ENCODE measurements at places on chromosomes 13 and 19.

DNA sequence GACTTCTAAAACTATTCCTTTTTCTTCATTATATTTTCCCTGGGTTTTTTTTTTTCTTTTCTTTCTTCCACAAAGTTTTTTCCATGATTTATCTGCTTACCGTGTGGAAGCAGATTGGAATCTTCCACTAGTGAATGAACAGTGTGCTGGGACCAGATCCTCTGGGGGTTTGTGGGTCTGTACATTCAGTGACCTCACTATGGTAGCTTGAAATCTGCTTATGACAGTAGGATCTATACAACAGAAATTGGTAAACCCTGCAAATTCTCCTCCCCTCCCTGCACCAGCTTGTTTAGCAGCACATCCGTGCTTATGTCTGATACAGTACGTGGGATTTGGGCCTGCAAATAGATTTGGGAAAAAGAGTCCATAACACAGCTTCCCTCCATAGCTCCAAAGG is 26.0 kb upstream of the MAB21L1 start:
- no peak for DNase-seq

- DNase-seq, result no peak
These were observed 135.6 kb downstream of the PAN3 start for GRCh38 chr13:28273919-28274318.

GRCh38 chr13:50909605-50910484 is at the start of gene RNASEH2B:
TSS of gene RNASEH2B (plus strand) at chr13:50909791. CDS start at chr13:50910077, 286 bp downstream.
- peak; percentile 71 for DNase-seq

DNA sequence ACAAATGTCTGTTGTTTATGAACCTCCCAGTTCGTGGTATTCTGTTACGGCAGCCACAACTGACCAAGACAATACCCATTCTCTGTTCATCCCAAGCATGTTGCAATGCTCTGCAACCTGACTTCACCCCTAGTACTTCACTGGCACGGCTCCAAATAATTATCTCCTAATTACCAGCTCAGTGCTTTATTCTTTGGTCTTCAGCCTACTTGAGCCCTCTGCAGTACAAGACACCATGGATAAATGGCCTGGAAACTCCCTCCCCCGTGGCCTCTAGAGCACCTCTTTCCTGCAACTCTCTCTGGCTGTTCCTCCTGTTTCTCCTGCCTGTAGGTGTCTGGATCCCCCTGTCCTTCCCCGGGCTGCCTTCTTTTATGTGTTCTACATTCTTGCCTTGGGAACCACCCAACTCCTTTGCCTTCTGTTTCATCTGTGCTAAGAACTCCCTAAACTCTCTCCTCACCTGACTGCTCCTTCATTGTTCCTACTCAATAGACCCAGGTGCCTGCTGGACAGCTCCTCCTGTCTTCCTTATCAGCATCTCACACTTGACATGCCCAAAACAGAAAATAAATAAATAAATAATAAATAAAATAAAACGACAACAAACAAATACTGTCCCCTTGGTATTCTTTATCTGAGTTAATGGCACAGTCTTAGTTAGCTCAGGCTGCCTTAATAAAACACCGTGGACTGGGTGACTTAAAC is 200.4 kb upstream of the IPO5 start:
- no peak for DNase-seq

DNA sequence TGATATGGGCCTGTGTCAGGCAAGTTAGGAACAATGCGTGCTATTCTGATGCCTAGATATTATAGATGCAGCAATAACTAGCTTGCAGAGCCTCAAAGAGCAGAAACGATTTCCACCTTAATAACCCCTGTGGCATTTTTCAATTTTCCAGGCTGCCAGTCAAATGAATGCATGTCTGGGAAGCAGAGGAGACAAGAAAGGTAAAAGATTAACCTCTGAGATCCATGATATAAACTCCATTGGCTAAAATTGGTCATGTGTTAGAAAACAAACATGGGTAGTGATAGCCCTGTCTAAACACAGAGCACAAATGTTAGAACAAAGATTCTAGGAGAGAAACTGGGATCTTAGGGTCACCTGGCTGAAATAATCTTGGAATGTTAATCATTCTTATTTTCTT is 811.1 kb downstream of the DIAPH3 start:
- peak; percentile 42 for DNase-seq

- no peak for DNase-seq
These were observed 20.7 kb downstream of the ZNF14 start for GRCh38 chr19:19711934-19712828.

DNA sequence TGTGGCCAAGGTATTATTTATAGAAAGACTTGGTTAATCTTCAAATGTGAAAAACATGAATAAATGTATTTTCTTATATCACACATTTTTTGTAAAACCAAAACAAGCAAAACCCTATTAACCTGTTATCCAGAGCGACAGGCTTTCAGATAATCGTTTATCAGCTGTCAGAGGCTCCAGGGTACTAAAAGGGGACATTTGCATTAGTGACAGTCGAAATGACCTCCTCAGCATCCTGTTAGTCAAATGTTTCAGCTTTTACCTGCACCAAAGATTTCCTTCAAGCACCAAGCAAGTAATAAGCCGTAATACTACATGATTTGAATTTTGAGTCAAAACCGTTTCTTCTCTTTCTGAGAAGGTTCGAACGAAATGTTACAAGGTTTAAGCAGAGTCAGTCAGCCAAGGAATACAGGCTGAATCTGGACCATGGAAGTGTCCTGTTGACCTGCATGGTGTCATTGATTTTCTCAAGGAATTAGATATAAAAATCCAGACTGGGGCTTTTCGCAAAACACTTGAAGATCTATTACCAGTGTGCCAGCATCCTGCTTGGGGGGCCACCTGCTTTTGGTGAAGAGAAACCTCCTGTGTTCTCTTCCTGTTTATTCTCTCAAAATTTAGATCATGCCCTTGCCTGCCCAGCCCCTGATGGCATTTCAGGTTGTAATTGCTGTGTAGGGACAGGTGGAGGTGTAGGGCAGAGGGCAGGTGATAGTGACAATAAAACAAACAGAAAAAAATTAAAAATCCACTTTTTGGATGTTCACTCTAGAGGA is 11.3 kb upstream of the RFC3 start:
- DNase-seq, result no peak

- no peak for DNase-seq
These were observed 15.6 kb upstream of the TMPRSS9 start for GRCh38 chr19:2344381-2344870.

DNA sequence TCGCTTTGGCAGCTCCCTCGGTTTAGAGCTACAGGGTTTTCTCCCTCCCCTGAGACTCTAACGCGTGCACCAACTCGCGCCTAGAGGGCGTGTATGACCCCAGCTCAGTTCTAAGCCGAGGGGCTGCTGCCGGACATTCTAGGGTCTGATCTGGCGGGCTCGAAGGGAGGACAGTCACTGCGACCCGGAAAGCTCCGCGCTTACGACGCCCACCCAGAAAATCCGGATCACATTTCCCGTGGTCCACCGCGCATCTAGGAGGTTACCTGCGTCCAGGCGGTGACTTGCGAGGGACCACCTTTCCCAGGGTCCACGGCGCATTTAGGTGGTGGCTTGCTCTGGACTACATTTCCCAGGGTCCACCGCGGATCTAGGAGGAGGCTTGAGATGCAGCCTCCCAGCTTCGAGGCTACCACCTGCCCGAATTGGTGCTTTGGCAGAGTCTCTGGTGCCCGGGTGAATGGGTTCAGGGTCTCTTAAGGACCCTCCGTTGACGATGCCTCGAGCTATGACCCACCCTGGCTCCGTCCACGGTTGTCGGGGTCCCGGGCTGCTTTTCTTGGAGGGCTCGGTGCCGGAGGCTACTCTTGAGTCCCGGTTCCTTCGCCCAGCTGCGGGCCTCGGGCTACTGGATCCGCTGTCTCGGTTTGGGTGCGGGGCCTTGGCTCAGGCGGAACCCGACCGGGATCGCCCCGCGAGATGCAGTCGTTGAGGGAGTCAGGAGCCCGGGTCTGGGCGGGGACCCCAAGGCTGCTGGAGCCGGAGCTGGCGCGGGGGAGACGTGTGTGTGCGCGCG is 30.5 kb downstream of the ZNF146 start:
- DNase-seq, result peak; percentile 66

- no peak for DNase-seq
These were observed 17.3 kb downstream of the MPND start for GRCh38 chr19:4360641-4361151.

DNA sequence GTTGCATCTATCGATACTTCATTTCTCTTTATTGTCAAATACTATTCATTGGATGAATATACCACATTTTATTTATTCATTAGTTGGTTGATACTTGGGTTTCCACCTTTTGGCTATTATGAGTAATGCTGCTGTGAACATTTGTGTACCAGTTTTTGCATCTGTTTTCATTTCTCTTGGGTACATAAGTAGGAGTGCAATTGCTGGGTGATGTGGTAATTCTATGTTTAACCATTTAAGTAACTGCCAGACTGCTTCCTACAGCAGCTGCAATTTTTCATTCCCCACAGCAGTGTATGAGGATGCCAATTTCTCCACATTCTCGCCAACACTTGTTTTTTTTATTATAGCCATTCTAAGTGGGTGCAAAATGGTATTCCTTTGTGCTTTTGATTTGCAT is 2.6 kb downstream of the KCNJ14 start:
- DNase-seq, result no peak

DNA sequence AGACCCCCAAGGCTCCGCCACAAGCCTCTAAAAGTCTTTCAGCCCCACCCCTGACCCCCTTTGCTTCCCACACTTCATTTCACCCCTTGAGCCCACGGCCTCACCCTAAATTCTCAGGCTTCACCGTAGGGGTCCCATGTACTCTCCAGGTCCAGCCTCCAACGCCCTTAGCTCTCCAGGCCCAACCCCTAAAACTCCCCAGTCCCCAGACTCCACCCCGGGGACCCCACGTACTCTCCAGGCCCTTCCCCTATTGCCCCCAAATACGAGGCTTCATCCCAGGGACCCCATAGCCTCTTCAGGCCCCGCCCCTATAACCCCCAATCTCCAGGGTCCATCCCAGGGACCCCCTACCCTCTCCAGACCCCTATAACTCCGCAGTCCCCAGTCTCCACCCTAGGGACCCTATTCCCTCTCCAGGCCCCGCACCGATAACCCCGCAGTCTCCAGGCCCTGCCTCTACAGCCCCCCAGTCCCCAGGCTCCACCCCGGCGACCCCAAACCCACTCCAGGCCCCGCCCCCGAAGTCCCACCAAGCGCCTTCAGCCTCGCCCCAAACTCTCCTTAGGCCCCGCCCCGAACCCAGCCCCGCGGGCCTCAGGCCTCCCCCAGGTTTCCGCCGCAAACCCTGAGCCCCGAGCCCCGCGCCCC is 619 bp downstream of the MED16 start:
- no peak for DNase-seq

GRCh38 chr13:52048516-52048915 is 24.0 kb downstream of the UTP14C start:
- no peak for DNase-seq

DNA sequence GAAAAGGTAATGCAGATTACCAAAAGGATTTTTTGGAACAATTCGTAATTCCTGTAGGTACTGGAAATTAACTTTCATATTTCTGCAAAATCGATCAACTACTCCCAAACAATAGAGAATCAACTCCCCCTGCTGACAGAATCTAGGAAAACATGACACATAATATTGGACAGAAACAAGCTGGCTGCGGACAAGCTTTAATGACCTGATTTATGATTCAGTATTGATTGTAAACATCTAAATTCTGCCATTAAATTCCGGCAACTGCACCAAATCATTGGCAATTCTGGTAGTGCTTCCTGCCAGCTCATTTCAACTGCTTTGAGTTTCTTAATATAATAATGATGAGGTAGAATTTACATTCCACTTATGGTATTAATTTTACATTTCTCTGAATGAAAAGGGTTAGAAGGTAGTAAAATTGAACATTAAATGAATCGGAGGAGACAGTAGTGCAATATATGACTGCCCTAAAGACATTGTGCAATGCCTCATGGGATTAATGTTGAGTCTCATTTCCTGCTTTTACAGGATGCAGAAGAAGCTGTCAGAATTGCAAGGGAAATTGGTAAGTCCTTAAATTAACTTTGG is 146.5 kb downstream of the PCCA start:
- DNase-seq, result peak; percentile 20

GRCh38 chr13:75881109-75881775 is 245.1 kb downstream of the LMO7 start:
- DNase-seq, result no peak

- no peak for DNase-seq
These were observed 747.3 kb downstream of the PCDH9 start for GRCh38 chr13:66482836-66483235.

- DNase-seq, result no peak
These were observed 156.4 kb downstream of the COL4A1 start for GRCh38 chr13:110150384-110151101.

DNA sequence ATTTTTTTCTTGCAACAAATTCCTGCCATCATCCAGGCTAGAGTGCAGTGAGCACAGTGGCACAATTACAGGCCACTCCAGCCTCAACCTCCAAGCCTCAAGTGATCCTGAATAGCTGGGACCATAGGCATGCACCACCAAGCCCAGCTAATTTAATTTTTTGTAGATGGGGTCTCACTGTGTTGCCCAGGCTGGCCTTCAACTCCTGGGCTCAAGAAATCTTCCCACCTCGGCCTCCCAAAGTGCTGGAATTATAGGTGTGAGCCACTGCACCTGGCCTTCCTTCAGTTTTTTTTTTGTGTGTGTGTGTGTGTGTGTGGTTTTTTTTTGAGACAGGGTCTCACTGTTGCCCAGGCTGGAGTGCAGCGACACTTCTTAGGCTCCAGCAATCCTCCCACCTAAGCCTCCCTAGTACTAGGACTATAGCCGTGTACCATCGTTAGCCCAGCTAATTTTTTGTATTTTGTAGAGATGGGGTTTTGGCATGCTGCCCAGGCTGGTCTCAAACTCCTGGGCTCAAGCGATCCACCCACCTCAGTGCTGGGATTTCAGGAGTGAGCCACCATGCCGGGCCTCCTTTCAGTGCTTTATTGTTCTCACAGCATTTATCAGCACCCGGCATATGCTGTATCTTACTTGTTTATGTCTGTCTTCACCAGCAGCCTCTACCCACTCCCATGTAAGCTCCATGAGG is 5.9 kb upstream of the SRRM5 start:
- DNase-seq, result no peak

GRCh38 chr19:16861834-16862233 is 27.0 kb upstream of the F2RL3 start:
- no peak for DNase-seq

- DNase-seq, result no peak
These were observed 1.6 kb downstream of the RPL18 start for GRCh38 chr19:48617146-48617937.

- no peak for DNase-seq
These were observed 930.8 kb downstream of the SLITRK5 start for GRCh38 chr13:88601949-88602348.

- no peak for DNase-seq
These were observed 69.7 kb upstream of the C13orf46 start for GRCh38 chr13:114043421-114044053.

- no peak for DNase-seq
These were observed 458 bp downstream of the ARHGEF1 start for GRCh38 chr19:41883463-41883820.

DNA sequence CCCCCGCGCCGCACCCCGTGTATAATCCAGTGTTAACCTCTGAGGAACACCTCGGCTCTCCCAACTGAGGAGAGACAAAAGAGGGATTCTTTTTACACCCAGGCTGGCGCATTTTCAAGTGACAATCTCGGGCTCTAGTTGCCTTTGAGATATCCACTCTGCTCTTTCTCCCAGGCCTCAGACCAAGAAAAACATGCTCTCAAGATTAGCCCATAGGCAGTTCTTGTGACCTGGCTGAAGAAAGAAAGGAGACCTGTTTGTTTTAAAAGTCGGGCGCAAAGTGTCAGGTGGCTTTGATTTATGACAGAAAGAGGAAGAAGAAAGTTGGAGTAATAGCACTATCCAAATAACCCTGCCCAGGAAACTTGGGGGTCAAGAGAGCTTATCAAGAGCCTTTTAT is 27.3 kb downstream of the SHISA2 start:
- no peak for DNase-seq

All from renal pelvis (tissue), 12 donors.